CD4-positive, alpha-beta memory T cell (primary cell): ENCODE measurements at places on chromosomes 3 and 15.

DNA sequence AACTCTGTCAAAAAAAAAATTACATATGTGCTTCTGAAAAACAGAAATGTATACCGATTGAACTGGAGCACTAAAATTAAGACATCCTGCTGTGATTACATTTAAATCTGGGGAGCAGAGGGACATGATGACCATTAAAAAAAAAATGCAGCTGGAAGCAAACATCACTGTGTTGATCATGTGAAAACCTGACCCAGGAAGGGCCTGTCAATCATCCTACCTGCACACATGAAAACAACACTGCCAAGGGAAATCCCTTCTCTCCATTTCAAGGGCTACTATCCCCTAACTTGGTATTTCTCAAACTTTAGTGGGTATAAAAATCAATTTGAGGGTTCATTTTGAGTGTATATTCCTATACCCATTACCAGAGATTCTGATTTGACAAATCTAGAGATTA lies 719.9 kb upstream of the CBLB start:
- no peak for DNase-seq

GRCh38 chr15:74902295-74903075 lies 4.2 kb downstream of the FAM219B start:
- no peak for DNase-seq

- DNase-seq: no peak
These were observed 212.1 kb downstream of the P3H2 start for GRCh38 chr3:189908646-189909045.

GRCh38 chr15:51917493-51917892 lies 54.1 kb downstream of the LEO1 start:
- no peak for DNase-seq

DNA sequence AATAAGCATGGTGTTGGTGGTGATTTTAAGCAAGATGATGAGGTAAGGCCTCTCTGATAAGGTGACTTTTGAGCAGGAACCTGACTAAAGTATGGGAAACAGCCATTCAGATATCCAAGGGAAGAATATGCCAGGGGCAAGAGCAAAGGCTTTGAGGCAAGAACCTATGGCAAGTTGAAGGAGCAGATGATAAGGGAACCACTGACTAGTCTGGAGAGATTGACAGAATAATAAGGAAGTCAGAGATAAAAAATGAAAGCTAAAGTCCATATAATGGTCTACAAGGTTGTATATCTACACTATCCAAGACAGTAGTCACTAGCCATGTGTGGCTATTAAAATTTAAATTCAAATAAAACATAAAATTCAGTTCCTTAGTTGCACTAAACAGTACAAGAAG lies 2.5 kb upstream of the C3orf38 start:
- DNase-seq: no peak

GRCh38 chr3:149494759-149495580 lies 20.5 kb downstream of the TM4SF4 start:
- no peak for DNase-seq

- DNase-seq: no peak
These were observed 327.1 kb upstream of the SLCO3A1 start for GRCh38 chr15:91526424-91526823.

DNA sequence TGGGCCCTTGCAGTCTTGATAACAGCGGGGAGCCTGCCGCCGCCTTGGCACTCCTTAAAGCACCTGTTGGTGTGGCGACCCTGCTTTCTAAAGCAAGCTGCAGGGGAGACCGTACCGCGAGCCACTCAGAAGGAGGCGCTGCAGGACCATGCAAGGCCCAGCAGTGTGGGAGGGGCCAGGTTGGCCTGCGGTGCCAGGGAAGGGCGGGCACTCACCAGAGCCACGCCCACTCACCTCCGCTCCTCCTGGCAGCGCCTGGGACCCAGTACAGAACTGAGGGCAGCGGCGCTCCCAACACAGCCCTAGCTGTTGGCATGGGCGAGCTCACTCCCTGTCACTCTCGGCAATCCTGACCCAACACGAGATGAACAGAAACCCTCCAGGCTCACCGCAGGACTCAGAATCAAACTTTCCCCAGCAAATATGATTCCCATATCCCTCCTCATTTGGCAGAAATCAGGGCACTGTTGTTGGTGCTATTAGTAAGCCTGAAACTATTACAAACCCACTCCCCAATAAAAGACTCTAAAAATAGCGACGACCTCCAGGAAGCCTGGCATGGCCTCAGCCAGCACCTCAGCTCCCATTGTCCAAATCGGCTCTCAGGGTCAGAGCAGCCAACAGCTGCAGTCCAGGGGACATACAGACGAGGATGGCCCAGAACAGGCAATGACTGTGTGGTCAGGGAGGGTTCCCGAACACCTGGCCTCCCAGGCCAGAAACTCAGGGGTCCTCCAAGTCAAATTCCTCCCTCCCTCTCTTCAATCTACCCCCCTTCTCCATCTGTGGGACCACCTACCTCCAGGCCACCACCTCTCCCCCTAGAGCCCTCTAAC lies 77.2 kb downstream of the TBC1D2B start:
- DNase-seq: peak; percentile 80

GRCh38 chr15:36814105-36814504 lies 234.7 kb downstream of the CDIN1 start:
- no peak for DNase-seq

DNA sequence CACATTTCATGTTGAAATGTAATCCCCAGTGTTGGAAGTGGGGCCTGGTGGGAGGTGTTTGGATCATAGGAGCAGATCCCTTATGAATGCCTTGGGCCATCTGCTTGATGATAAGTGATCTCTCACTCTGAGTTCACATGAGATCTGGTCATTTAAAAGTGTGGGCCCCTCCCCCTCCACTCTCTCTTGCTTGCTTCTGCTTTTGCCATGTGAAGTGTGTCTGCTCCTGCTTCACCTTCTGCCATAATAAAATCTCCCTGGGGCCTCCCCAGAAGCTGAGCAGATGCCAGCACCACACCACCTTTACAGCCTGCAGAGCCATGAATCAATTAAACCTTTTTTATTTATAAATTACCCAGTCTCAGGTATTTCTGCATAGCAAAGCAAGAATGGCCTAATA lies 14.2 kb upstream of the CD200R1L start:
- no peak for DNase-seq

- DNase-seq: no peak
These were observed 107.1 kb downstream of the ABHD5 start for GRCh38 chr3:43797794-43798193.

DNA sequence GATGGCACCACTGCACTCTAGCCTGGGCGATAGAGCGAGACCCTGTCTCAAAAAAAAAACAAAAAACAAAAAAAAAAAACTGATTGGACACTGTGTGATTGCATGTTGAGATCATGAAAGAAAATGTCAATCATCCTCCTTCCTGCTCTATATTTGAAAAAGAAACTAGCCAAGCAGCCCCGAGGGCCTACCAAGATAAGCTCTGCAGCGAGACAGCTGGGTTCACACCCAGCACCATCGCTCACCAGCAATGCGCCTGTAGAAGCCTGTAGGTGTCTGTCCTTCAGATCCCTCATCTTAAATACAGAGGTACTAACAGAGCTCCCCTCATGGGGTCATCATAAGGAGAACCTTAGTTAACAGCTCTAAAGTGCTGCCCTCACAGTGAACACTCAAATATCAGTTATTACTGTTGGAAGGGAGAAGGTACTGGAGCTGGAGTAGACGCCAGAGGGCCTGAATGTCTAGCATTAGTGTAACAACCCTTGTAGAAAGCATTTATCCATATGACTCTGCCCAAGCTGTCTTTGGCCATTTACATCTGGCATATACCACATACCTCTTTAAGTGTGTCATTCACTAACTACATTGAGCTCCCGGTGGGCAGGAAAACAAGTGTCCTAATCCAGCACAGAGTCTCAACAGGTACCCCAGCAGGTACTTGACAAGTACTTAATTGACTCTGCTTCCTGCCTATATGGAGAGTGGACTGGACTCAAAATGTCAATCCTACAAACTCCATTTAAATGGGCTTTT lies 22.9 kb downstream of the MYLK start:
- DNase-seq: no peak

GRCh38 chr3:59605318-59605717 lies 555.5 kb upstream of the CFAP20DC start:
- DNase-seq: no peak

DNA sequence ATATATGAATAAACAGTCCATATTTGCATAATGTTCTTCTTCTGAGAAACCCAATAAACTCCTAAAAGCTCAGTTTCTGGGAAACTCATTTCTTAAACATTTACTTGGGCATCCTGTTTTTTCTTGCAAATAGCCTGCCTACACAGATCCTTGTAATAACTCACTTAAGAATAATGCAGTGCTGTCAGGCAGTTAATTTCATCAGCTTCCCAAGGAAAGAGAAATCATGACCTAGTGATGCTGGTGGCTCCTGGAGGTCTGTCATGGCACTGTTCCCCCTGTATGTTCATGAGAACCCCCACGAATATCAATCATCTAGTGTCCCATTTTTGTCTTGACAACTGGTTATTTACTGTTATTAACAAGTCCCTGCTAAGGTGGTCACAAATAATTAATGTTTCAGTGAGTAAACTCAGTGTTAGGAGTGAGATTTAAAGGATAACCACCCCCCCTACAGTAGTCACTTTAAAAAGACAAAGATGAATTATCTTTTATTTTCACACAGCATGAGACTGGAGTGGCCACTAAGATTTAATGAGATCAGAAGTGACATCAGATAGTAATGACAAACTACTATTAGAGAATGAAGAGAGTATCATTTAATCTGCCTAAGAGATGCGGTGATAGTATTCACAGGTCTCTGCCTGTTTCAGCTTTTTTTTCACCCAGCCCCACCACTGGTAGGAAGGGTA lies 279.5 kb upstream of the NECTIN3 start:
- DNase-seq: no peak
